ENCODE measurements at places on chromosomes 4 and X. TPM values are rescaled to one million over a fixed set of nuclear protein-coding genes. Genes with fewer than 3 reads are reported as not detected.

- H3K27me3 ChIP-seq: no peaks in the 10 kb centered on the region
- no peaks in the 10 kb centered on the region for H3K4me1 ChIP-seq
- no peaks in the 10 kb centered on the region for H3K36me3 ChIP-seq
- DNase-seq: no peak
- H3K4me3 ChIP-seq: no peak overlapping the region
These were observed 46.0 kb upstream of the CLNK start for GRCh38 chr4:10730590-10730989.

DNA sequence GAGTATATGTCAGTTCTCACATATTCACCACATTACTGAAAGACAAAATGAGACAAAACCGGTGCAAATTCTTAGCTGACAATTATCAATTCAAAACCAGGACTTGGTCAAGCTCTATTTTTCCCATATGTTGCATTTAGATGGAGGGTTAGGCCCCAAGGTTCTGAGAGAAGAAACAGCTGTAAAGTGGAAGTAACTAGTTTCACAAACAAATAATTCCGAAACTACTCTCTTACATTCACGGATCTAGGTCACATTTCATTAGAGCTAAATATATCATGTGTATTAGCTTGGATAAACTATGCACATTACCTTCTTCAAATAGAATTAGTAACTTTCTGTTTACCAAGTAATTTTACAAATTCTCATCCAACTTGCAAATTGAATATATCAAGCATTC lies 3.7 kb upstream of the GABRA2 start:
- no peak for DNase-seq
- peaks cover 4% of the 10 kb centered on the region for H3K4me1 ChIP-seq
- peaks cover 19% of the 10 kb centered on the region for H3K27me3 ChIP-seq
- no peak overlapping the region for H3K27ac ChIP-seq

DNA sequence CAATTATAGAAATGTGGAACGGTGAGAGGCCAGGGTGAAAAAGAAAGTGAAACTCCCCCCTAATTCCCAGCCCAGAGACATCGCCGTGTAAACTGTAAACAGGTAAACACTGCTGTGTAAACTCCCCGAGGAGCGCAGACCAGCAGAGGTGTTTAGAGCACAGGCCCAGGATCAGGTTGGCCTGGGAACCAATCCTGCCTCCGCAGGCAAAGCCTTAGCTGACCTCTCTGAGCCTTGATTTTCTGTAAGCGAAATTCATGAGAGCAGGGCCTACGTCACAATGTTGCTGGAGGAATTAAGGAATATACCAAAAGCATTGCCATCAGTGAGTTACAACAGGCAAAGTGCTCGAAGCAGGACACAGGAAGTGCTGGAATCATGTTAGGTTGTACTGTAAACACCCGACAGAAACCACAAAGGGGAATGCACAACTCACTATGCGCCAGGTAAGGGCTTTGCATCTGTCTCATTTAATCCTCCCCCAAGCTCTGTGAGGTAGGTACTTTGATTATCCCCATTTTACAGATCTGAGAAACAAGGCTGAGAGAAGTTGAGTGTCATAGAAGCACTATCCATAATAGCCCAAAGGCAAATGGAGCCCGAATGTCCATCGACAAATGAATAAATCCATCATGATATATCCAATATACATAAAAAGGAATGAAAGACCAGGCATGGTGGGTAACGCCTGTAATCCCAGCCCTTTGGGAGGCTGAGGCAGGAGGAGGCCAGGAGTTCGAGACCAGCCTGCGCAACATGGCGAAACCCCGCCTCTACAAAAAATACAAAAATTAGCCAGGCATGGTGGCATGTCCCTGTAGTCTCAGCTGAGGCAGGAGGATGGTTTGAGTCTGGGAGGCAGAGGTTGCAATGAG lies 30.7 kb upstream of the KIAA0232 start:
- no peaks in the 10 kb centered on the region for H3K27me3 ChIP-seq
- no peak overlapping the region for H3K4me3 ChIP-seq
- DNase-seq: no peak
- no peaks in the 10 kb centered on the region for H3K4me1 ChIP-seq
- no peaks in the 10 kb centered on the region for H3K36me3 ChIP-seq

FGFBP2 gene
- total RNA-seq: 0.72 TPM

GRCh38 chr4:140291259-140291658 lies 82.2 kb upstream of the SCOC start:
- no peaks in the 10 kb centered on the region for H3K27me3 ChIP-seq
- H3K4me3 ChIP-seq: no peak overlapping the region
- H3K36me3 ChIP-seq: no peaks in the 10 kb centered on the region
- no peak for DNase-seq

GASK1B gene
- 38.6 TPM for total RNA-seq

DNA sequence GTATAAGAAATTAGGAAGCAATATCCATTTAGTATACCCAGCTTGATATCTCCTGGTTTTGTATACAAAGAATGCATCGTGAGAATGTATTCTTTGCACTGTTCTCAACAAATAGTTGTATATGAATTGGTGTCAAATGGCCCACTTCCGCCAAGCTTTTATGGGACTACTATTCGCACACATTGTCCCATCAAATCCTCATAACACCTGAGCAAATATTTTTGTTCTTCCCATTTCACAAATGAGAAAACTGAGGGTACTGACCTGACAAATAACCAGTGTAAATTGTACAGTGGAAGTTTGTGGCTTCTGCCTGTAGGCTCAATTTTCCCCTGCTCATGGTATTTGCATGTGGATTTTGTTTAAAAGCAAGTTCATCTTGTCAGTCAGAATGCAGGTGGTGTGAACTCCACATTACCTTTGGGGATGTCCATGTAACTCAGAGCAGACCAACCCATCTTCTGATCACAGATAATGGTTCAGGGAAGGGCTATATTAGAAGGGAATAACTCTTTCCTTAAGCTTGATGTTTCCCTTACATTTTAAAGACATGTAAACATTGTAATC lies 51.5 kb upstream of the FAM241A start:
- H3K4me3 ChIP-seq: no peak overlapping the region
- H3K36me3 ChIP-seq: no peaks in the 10 kb centered on the region
- H3K27me3 ChIP-seq: no peaks in the 10 kb centered on the region
- H3K4me1 ChIP-seq: no peaks in the 10 kb centered on the region

GRCh38 chr4:128471576-128471975 lies 184.0 kb upstream of the PGRMC2 start:
- no peak overlapping the region for H3K27ac ChIP-seq
- no peak overlapping the region for H3K4me3 ChIP-seq
- no peaks in the 10 kb centered on the region for H3K27me3 ChIP-seq
- H3K36me3 ChIP-seq: no peaks in the 10 kb centered on the region
- H3K4me1 ChIP-seq: no peaks in the 10 kb centered on the region

NUDT10 gene
- 5.2 TPM for total RNA-seq

AADAT gene
- total RNA-seq: 2.6 TPM

DNA sequence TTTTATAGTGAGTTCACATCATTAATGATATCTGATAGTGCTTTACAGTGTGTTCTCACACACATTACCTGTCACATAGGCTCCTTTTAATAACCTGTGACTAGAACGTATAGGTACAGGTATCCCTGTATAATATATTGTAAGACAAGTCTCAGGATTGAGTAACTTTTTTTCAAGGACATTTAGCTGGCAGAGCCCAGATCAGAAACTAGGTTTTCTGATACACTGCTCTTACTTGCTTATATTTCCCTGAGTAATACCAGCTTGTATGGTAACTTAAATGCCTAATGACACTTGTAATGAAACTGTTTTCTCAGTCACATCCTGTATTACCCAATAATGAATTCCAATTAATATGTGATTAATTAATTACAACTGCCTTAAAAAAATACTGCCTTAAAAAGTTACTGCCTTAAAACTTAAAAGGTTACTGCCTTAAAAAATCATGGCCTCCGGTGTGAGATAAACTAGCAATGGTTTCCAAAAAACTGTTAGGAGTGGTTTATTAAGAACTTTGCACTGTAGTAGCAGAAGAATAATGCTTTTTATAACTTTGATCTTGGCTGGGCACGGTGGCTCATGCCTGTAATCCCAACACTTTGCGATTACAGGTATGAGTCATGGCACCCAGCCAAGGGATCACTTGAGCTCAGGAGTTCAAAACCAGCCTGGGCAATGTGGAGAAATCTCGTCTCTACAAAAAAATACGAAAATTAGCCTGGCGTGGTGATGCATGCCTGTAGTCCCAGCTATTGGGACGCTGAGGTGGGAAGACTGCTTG lies 11.9 kb downstream of the COPS4 start:
- no peaks in the 10 kb centered on the region for H3K27me3 ChIP-seq
- peaks cover 2% of the 10 kb centered on the region for H3K36me3 ChIP-seq

- H3K36me3 ChIP-seq: no peaks in the 10 kb centered on the region
- no peak overlapping the region for H3K4me3 ChIP-seq
- no peaks in the 10 kb centered on the region for H3K4me1 ChIP-seq
- DNase-seq: no peak
These were observed 10.0 kb upstream of the GNRHR start for GRCh38 chr4:67764183-67764582.

NMU gene
- total RNA-seq: 0.79 TPM

DNA sequence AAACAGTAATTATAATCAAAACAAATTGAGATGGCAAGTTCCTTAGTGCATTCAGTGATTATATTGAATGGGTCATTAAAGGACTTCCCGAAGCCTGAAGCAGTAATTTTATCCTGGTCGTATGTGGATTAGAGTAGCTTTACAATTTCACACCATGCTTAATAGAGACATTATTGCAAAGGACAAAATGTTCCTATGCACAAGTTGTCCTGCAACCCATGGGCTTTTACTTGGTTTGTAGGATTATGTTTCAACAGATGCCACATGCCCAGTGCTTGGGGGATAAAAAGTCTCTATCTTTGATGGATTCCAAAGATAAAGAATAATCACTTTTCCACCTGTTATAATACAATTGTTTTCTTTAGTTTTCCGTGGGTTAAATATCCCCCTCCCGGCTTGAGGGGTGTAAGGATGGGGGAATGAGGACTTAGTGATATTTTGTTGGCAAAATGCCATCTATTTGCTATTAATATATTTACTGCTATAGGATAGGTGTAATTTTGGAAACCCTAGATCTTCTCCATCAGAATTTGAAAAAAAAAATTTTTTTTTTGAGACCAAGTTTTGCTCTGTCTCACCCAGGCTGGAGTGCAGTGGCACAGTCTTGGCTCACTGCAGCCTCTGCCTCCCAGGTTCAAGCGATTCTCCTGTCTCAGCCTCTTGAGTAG lies 156.5 kb upstream of the ETNPPL start:
- no peak for DNase-seq
- H3K27me3 ChIP-seq: no peaks in the 10 kb centered on the region
- H3K4me3 ChIP-seq: no peak overlapping the region
- no peaks in the 10 kb centered on the region for H3K4me1 ChIP-seq

TCEAL2 gene
- 2.6 TPM for total RNA-seq

DNA sequence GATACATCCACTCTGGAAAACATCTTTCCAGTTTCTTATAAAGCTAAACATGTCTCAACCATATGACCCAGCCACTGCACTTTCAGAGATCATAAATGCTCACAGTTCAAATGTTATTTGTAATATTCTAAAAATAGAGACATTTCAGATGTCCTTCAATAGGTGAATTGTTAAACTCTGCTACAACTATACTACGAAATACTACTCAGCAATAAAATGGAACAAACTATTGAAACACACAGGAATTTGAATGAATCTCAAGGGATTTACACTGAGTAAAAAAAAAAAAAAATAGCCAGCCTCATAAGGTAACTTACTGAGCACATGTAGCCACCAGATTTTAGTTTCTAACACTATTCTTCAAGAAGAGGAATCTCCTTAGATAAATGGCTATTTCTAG lies 253.9 kb downstream of the PCDH18 start:
- no peaks in the 10 kb centered on the region for H3K36me3 ChIP-seq
- no peak for DNase-seq
- H3K4me1 ChIP-seq: no peaks in the 10 kb centered on the region
- no peak overlapping the region for H3K4me3 ChIP-seq
- no peak overlapping the region for H3K27ac ChIP-seq
- H3K27me3 ChIP-seq: no peaks in the 10 kb centered on the region

TLR1 gene
- total RNA-seq: 18.0 TPM

USP46 gene
- total RNA-seq: 16.9 TPM

STK26 gene
- total RNA-seq: 4.3 TPM

GRCh38 chrX:153921511-153922446 lies 4.3 kb downstream of the ARHGAP4 start:
- H3K36me3 ChIP-seq: no peaks in the 10 kb centered on the region
- H3K27me3 ChIP-seq: no peaks in the 10 kb centered on the region
- no peaks in the 10 kb centered on the region for H3K4me1 ChIP-seq
- no peak overlapping the region for H3K27ac ChIP-seq
- H3K4me3 ChIP-seq: no peak overlapping the region
- no peak for DNase-seq

UGT8 gene
- total RNA-seq: 42.2 TPM

- H3K27me3 ChIP-seq: no peaks in the 10 kb centered on the region
- H3K36me3 ChIP-seq: no peaks in the 10 kb centered on the region
- H3K4me1 ChIP-seq: no peaks in the 10 kb centered on the region
- H3K4me3 ChIP-seq: no peak overlapping the region
- DNase-seq: no peak
These were observed 56.0 kb downstream of the GLUD2 start for GRCh38 chrX:121103381-121103780.

GAGE1 gene
- not detected for total RNA-seq

GCNA gene
- 2.7 TPM for total RNA-seq

DNA sequence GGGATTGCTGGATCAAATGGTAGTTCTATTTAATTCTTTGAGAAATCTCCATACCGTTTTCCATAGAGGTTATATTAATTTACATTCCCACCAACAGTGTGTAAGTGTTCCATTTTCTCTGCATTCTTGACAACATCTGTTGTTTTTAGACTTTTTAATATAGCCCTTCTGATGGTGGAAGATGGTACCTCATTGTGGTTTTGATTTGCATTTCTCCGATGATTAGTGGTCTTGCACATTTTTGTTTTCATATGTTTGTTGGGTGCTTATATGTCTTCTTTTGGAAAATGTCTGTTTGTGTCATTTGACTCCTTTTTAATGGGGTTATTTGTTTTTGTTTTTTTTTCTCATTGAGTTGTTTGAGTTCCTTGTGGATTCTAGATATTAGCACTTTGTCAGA lies 75.3 kb upstream of the PUDP start:
- H3K4me3 ChIP-seq: no peak overlapping the region
- no peaks in the 10 kb centered on the region for H3K27me3 ChIP-seq
- H3K36me3 ChIP-seq: no peaks in the 10 kb centered on the region
- H3K4me1 ChIP-seq: no peaks in the 10 kb centered on the region

GRCh38 chr4:79850626-79851025 lies 222.4 kb downstream of the ANTXR2 start:
- H3K27ac ChIP-seq: no peak overlapping the region
- H3K4me1 ChIP-seq: no peaks in the 10 kb centered on the region
- no peak for DNase-seq

MAGEB1 gene
- not detected for total RNA-seq

DNA sequence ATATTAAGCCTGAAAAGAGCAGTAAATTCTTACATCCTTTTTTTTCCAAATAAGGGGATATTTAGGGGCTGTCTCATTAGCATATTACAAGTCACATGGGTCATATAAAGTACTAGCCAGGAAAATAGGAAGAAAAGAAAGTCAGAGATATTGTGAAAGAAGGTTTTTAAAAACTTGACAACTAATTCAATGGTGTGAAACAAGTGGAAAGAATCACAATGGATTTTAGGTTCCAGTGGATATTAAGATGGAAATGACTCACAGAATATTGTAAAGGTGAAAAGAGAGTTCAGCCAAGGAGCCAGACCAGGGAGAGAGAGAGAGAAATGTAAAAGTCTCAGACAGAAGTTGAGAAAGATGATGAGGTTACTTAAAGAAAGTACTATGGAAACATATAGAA lies 297.2 kb downstream of the IQCM start:
- H3K4me1 ChIP-seq: no peaks in the 10 kb centered on the region
- DNase-seq: no peak
- H3K27me3 ChIP-seq: no peaks in the 10 kb centered on the region
- no peak overlapping the region for H3K27ac ChIP-seq
- H3K36me3 ChIP-seq: no peaks in the 10 kb centered on the region

All from kidney (tissue), 22 donors.